Stimulated activated CD8-positive, alpha-beta memory T cell treated with anti-CD3 and anti-CD28 coated beads, Interleukin-2, amount 100 ng/mL, for 1 hour (primary cell): ENCODE measurements at places on chromosomes 12 and 14.

DNA sequence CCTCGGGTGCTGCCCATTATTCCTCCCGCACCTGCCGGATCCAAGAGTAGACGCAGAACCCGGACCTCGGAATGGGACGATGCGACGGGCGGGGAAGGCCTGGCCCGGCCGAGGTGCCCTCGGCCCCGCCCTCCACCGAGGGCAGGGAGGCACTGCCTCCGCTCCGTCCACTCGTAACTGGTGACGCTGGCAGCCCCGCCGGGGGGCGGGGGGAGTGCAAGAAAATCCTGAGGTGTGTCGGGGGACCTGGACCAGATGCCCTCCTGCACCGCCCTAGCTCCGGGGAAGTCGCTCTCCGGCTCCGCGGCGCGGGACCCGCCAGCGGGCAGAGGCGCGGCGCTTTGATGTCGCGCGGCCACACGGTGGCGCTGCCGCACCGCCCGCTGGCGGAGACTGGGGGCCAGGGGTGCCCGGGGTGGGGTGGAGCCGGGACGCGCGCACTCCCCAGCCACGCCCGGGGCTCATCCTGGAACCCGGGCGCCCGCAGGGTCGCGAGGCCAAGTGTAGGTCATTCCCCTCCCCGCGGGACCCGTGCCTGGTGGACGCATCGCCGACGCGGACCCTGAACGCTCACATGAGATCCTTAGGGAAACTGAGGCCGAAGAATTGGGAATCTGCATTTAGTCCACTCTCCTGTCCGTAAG, 202.8 kb downstream of the TTC8 start:
- peak; percentile 13 for DNase-seq

- no peak for DNase-seq
Measured at GRCh38 chr12:123571343-123571813, 13.0 kb upstream of the TMED2 start.

GRCh38 chr12:30425445-30425844, 270.2 kb downstream of the IPO8 start:
- DNase-seq, result no peak

DNA sequence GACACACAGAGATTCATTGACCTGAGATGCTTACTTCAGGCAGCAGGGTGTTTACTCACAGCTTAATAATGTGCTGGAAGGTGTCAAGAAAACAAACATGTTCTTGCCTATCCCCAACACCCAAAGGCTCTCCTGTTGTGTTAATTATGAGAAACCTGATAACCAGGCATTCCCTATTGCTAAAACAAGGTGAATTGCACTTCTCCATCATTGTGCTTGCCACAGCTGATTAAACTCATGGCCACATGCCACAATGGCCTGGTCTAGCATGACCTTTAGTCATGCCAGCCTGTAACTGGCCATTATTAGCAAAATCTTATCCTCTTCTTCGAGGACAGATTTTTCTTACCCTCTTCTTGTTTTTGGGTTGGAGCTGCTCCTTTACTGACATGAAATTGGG, 21.4 kb downstream of the SMOC1 start:
- no peak for DNase-seq

GRCh38 chr12:114858388-114859146, 174.6 kb upstream of the TBX3 start:
- no peak for DNase-seq

GRCh38 chr12:5191803-5192538, 148.3 kb downstream of the KCNA5 start:
- DNase-seq, result no peak

GRCh38 chr12:113071135-113072112, 14.9 kb downstream of the DTX1 start:
- DNase-seq, result no peak

GRCh38 chr12:13023811-13024530, 20.2 kb upstream of the FAM234B start:
- no peak for DNase-seq

- DNase-seq, result no peak
Measured at GRCh38 chr14:81298122-81298521, 77.4 kb upstream of the GTF2A1 start.

DNA sequence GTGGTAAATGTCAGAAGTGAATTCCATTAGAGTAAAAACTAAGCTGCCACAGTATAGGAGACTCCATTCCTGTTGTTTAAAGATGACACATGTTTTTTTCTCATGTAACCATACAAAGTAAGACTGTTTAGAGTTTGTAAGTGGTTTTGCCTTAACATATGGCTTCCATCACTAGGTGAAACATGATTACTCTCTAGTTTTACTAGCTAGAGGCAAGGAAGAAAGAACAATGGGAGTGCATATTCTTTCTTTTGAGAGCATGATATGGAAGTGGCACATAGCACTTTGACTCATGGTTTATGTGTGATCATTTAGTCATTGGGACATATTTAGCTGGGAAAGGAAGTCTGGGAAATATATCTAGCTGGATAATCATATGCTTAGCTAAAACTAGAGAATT, 7.7 kb downstream of the ATF7IP start:
- no peak for DNase-seq

- DNase-seq, result peak; percentile 51
Measured at GRCh38 chr14:50061664-50062437, 54.5 kb downstream of the VCPKMT start.

- no peak for DNase-seq
Measured at GRCh38 chr14:99431986-99432385, 48.7 kb downstream of the SETD3 start.

GRCh38 chr14:105589161-105589925, 63.0 kb downstream of the TMEM121 start:
- DNase-seq, result no peak

DNA sequence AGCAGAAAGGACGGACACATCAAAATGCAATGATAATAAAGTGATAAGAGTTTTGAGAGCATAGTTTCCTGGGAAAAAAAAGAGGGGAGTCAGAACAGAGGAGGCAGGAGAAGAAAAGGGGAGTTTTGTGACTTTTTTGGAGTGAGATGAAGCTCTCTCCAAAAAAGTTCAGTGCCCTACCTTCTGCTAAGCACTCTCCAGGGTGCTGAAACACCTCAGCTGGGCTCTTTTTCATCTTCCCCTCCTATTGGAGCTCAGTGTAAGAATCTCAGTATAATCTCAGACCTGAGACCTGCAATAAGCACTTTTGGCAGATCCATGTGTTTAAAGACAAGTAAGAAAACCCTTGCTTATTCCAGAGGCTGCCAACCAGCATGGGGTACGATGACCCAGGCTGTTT, 58.9 kb upstream of the SRRM4 start:
- no peak for DNase-seq

DNA sequence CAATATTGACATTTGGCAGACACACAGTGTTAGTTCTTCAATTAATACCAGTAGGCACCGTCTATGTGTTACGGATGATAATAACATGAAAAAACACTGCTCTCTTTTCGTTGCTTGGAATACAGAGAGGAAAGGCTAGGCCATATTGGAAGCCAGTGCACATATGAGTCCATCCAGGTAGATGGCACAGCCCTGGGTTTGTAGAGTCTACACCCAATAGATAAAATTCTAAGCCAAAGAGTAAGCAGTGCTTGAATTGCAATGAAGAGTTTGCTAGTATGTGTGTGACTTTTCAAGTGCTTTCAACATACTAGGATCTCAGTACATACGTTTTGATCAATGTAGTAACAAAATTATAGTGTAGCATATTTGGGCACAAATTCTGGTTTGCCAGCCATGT, 243.3 kb upstream of the AVPR1A start:
- no peak for DNase-seq

DNA sequence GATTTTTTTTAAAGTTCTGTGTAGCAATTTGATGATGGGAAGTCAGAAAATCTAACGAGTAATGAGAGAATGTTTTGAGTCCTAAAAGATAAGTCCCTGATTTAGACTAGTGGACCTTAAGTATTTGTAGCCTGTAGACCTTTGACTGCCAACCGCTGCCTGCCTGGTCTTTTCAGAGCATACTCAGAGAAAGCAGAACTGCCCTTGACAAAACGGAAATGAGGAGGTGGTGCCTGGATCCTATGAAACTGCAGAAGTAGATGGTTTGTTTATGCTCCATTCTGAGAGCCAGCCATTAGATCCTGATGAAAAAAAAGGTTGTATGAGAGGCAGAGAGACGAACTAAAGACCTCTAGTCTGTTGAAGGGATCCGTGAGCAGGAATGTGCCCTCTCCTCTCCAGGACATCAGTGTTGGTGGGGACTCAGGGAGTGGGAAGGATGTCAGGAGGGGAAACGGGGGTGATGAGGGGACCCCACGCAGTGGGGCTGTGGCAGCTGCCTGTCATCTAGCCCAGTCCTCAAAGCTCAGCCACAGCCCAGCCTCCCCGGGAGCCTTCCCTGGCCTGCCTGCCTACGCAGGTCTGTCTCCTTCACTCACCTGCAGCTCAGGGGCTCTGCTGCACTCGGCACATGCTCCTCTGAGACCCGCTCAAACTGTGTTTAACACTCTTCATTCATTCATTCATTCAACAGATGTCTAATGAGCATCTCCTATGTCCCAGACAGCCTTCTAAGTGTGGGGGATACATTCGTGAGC, 447.5 kb downstream of the AACS start:
- DNase-seq, result no peak

DNA sequence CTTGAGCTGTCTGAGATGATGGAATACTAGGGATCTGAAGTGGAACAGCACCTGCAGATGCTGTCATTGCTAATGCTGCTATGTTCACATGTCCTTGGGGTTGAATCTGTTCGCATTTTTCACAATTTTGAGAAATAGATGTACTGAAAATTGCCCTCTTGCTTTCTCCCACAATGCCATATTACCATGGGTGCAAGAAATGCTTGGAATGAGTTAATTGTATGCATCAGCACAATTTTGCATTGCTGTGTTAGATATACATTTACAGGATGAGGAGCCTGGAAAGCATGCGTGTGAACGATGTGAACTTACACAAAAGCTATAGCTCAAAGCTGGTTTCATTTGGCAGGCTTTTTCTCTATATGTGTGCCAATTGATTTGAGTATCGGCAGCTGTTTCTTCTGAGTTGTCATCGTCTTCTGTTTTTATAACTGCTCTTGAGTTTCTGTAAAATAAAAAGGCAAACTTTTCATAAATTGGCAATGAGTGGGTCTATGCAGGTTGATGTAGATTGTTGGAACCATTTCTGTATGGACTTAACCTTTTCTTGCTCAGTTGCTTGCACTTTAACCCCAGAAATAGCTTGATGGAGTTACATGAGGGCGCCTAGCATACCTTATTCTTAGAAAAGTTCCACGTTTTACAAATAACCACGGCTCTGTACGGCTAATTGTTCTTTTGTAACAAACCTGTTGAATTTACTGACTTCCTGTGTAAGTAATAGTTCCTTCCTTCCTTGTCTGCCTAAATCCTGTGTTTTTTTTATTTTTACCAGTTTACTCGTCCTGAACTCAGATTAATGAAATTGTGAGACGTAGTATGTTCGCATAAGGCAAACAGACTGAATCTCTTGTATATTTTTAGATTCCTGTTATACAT, 105.9 kb downstream of the FGD4 start:
- no peak for DNase-seq

DNA sequence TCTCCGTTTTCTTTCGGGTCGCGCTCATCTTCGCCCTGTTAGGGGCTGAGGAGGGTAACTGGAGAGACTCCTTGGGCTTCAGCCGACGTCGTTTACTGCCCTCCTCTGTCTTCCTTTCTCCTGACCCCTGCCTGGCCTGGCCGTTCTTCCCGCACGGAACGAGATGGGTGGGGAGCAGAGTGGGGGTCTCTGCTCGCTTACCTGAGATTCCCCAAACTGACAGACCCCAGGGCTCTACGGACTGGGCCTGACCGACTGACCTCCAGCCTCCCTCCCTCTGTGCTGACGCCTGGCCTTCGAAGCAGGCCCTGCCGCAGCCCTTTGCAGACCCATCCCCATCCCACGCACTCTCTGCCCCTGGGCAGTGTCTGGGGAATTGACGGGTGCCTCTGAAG, 439 bp downstream of the GOLGA5 start:
- no peak for DNase-seq

DNA sequence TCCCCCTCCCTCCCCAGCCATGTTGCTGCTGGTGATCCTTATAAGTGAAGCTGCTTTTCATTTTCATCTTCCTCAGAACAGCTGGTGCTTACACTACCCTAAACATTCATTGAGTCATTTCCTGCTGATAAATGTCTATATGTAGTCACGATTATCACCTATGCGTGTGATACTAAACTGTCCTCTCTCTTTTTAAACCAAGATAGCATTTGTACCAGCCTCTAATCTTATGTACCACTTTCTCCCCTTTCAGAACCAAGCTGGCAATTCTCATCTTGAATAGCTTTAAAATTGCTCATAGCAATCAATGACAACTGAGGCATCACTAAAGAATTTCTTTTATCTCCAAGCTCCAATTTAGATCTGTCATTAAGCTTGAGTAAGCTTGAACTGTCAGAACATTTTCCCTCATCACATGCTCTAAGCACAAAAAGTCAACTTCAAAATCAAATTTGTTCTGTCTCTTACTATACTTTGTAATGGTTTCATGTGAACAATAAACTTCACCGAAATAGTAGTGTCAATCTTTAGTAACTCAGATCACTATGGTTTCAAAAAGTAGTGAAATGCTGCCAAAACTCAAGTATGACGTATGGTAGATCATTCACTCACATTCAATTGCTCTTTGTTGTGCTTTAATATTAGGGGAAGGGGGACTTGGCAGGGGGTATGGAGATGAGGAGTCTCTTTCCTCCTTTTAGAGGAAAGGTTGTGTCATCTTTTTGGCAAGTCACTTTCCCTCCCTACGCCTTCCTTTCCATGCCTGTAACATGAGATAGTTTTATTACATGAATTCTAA, 178.1 kb upstream of the NOVA1 start:
- no peak for DNase-seq

DNA sequence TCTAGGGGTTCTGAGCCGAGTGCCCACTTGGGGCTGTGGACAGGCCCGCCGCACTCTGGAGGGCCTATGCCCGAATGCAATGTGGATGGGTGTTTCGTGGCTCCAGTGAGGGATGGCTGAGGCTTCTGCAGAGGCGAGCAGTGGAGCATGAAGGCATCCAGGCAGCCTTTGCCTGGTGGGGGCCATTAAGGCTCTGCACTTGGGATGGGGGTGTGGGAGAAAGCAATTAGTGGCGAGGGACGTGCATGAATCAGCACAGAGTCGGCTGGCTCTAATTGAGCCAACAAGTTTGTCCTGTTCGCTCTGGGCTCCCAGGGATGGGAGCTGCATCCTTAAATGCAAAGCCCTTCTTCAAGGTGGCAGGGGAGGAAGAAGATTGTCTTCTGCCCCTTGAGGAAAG, 346.9 kb upstream of the FKBP4 start:
- no peak for DNase-seq

- DNase-seq, result no peak
Measured at GRCh38 chr12:5434647-5435560, 3.0 kb downstream of the NTF3 start.

- DNase-seq, result no peak
Measured at GRCh38 chr12:86663716-86664115, 407.5 kb upstream of the MGAT4C start.

- no peak for DNase-seq
Measured at GRCh38 chr14:86464341-86464740, 934.4 kb downstream of the FLRT2 start.

GRCh38 chr14:78363008-78363407, 192.8 kb downstream of the NRXN3 start:
- no peak for DNase-seq
